ENCODE measurements at places on chromosomes 5 and 9.

- DNase-seq, result no peak
Measured at GRCh38 chr5:159765760-159766517, 150.3 kb upstream of the ADRA1B start.

DNA sequence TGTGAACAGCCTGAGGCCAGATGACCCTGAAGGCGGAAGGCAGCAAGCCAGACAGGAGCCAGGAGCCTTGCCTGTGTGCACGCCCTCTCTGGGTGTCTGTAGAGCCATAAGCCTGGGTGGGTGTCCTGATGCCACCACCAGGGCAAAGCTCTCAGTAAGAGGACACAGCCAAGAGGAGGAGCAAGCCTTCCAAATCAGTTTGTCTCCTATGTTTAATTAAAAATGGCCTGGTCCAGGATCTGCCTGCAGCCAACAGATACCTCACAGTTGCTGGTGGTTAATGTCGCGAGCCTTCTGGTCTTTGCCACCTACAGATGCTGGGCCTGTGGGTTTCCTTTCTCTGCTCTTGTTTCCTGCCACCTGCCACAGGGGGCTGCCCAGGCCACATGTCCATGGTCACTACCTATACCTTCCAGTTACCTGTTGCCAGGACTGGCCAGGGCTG is 56.9 kb downstream of the SYK start:
- DNase-seq, result no peak

DNA sequence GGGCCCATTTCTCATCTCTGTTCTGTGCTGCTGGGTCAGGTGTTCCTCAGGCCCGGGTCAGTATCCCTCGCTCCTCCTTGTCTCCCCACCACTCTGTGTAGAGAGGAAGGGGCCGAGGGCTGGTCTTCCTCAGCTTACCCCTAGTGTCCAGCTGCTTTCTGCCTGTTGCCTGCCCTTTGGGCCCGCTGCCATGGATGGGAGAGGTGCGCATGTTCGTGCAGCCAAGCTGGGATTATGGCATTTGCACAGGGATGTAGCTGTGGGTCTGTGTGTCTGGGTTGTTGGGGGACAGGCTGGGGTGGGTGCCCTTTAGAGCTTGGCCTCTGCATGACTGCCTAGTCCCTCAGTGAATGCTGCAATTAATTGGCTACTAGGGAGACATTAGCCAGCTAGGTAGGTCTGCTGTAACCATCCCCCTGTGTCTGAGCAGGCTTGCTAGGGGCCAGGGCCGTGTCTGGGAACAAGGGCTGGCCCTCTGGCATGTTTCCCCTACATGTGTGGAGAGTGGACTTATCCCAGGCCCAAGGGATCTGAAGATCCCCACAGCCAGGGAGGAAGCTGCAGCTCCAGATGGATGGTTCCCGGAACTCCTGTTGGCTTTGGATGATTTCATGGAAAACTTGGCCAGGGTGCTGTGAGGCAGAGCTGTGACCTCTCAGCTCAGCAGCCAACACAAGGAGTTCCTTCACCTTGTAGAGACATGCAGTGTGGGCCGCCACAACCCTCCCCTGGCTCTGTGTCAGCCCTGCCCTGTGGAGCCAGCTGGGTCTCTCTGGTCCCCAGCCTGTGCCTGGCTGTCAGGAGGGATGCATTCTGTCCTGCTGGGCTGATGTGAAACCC is 161.9 kb downstream of the MACROH2A1 start:
- DNase-seq, result no peak

GRCh38 chr9:109122726-109123621 is 3.2 kb upstream of the TMEM245 start:
- no peak for DNase-seq

GRCh38 chr9:119794836-119795235 is 425.6 kb upstream of the BRINP1 start:
- DNase-seq, result no peak

DNA sequence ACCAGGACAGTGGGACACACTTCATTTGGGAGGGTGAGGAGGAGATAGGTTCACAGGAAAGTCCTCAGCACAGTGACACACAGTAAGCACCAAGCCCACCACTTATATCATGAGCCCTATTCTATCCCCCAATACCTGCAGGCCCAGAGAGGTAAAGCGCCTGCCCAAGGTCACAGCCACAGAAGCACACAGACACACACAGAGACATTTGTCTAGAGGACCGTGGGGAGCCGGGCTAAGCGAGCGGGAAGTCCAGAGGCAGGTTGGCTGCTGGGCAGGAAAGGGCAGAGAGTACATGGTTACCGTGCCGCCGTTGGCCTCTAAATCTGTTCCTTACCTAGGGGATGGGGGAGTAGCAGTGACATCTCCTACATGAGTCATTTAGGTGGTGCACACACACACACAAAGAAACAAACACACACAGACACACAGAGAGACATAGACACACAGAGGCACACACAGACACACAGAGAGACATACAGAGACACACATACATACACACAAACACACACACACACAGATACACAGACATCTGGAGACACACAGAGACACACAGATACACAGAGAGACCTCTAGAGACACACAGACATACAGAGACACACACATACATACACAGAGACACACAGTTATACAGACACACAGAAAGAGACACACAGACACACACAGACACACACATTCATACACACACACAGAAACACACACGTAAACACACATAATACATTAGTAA is 15.9 kb upstream of the DUSP1 start:
- DNase-seq, result no peak

GRCh38 chr9:113309204-113309813 is 6.1 kb upstream of the RNF183 start:
- DNase-seq, result no peak

- no peak for DNase-seq
Measured at GRCh38 chr5:131384173-131384572, 120.3 kb downstream of the CDC42SE2 start.

DNA sequence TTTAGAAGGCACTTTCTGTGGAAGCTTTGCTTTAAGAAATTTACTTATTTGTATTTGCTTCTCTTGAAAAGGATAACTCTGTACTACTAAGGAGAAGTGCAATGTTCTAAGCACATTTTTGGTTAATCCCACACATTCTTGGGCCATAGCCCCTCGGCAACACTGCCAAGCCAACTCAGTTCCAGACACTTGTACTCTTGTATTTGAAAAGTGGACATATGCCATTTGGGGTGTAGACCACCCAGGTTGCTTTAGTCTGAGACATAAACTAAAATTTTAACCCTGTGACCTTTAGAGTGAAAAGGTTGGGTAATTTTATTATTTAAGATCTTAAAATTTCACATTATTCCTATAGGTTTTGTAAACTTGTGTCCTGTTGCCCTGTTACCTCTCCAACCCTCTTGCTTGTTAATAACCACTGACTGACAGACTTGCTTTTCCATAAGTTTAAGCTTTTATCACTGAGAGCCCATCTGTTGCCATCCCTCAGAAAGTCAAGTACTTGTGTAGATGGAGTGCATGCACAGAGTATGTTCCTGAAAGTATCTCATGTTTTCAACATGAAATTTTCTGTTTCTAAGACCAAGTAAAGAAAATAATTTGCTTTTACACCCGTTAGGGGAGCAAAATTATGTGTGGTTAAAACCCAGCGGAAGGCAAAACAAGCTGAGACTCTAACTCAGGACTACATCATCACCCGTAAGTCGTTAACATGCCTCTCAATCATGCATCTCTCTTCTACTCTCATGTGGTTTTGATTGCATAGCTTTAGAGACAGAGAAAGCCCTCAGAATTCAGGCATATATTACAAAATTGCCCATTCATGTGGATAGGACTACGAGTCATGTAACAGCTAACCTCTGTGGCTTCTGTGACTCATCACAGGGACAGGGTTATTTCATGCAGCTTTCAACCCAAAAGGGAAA is 117.3 kb downstream of the GDNF start:
- no peak for DNase-seq

- DNase-seq, result no peak
Measured at GRCh38 chr5:32794086-32794485, 83.0 kb downstream of the NPR3 start.

DNA sequence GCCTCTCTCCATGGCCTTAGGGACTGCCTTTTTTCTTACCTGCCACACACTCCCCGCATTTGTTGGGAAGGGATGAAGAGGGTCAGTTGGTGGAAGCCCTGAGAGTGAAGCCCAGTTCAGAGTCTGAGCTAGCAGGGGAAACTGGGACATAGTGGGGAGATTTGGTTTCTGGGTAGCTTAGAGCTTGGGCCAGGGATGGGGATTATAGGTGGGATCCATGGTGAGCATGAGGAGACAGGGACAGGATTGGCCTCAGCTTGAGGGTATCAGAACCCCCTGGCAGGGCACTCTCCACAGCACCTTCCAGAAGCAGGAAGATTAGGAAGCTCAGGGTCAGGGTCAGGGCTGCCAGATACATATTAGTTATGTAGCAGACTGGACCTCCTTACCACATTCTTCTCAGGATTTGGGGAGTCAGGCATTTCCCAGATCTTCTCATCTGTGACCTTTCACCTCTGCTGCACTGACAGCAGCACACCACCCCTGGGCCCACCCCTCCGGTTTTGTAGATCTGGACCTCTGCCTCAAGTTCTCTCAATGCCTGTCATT is 17.9 kb downstream of the OR13J1 start:
- DNase-seq, result no peak

DNA sequence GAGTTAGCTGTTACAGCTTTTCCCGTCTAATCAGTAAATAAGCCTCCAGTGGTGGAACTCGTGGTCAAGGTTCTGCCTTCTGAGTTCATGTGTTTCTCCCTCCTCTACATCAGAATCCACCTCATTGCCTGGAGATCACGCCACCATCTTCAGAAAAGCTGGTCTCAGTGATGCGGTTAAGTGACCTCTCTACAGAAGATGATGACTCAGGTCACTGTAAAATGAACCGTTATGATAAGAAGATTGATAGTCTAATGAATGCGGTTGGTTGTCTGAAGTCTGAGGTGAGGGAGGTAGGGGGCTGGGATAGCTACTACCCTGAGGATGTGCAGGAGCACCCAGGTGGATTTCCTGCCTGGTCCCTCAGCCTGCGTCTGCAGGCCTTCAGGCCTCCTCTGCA is 13.3 kb downstream of the ODF2 start:
- no peak for DNase-seq

DNA sequence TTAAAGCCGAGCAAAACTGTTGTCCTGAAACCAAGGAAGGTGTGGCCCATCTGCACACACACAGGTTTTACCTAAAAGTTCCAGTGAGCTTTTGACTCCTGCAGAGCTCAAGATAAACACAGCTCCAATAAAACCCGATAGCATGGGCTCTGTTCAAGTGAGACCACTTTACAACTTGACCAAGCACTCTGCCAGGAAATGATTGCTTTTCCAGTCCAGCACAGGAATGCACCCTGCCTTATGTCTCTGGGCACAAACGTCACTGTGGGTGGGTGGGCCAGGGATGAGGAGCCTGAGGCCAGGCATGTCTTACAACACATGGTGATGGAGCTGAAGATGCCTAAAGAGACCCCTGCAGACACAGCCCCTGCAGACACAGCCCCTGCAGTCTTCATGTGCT is 115.3 kb downstream of the ROR2 start:
- DNase-seq, result no peak

All from NCI-H774 (cell line).